G401 (cell line): ENCODE measurements at places on chromosomes 5 and 9.

- no peak for DNase-seq
Measured at GRCh38 chr5:93875693-93876092, 134.3 kb upstream of the POU5F2 start.

DNA sequence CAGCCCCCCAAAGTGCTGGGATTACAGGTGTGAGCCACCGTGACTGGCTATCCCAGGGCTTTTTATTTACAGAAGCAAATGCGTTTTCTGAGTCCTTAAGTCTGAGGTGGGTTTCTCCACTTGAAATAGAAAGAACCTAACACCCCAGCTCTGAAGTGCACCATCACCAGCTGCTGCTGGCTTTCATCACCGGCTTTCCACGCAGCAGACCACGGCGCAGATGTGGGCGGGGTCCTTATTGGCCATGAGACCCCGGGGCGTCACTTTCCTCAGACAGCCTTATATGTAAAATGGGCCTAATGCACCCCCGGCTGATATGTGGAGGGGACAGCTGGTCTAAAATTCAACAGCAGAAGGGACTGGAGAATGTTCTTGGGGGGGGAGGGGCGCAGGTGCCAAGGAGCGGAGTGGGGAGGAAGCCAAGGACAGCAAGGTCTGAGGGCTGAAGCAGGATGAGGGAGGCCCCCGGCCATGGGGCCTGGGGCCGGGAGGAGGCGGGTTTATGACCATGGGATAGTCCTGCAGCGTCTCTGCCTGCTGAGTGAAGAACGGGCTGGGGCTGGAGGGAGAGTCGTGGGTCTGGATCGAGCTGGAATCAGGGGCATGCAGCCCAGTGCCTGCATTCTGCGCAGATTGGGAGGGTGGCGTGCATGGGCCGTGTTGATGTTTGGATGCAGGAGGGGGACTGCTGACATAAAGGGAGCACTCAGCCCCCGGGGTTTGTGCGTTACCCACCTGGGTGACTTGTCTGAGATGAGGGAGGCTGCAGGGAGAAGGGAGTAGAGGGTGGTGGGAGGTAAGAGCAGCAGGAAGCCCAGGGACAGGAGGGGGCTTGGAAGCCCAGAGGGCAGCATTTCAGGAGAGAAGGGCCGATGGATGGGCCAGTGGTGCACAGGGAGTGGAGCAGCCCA, 30.2 kb downstream of the RASGEF1C start:
- DNase-seq: peak; percentile 87

DNA sequence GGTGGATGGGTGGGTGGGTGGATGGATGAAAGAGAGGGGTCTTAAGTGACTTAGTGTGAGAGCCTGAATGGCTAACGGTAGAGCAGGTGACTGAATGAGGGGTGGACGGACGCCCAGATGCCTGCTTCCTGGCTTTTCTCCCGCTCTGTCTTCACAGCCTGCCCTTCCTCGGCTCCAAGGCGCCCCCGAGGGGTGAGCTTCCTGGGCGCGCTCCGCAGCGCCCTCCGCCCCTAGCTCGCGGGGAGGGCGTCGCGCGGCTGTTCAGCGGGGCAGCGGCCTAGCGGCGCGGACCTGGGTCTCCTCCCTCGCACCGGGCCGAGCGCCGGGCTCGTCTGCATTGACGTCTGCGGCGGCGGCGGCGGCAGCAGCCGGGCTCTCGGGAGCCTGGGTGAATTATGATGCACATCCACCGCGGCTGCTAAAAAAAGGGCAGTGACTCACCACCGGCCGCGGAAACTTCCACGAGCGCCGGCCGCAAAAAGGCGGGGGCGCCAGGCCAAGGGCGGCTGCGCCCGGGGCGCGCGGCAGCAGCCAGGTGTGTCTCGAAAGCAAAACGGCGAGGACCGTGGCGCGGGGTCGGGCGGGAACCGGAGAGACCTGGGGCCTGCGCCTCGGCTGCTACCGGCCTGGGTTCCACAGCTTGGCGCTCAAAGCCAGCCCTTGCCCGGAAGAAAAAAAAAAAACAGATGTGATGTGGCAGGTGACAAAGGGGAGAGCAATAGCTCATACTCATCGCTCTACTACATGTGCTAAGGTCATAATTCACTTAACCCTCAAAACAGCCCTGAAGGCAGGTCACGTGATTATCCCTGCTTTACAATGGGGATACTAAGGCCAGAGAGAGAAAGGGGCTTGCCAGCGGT, 143.0 kb upstream of the ADRA1B start:
- DNase-seq: peak; percentile 15

- DNase-seq: no peak
Measured at GRCh38 chr5:60633341-60633740, 66.6 kb downstream of the DEPDC1B start.

DNA sequence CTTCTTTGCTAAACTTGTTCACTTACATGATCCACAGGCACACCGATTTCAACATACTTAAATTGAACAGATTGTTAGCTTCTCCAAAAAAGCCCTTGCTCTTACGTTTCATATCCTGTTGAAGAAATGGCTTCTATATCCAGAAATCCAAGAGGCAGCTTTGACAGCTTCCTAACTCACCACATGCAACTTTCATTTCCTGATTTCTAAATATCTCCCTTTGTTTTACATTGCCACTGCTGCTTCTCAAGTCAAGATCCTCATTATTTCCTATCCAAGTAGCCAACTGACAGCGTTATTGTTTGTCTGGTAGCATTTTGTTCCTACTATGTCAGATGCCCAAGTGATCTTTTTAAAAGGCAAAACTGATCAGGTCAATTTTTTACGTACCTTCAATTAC, 913.2 kb upstream of the TYRP1 start:
- DNase-seq: no peak

- DNase-seq: peak; percentile 71
Measured at GRCh38 chr9:24035816-24036215, 209.8 kb upstream of the ELAVL2 start.

DNA sequence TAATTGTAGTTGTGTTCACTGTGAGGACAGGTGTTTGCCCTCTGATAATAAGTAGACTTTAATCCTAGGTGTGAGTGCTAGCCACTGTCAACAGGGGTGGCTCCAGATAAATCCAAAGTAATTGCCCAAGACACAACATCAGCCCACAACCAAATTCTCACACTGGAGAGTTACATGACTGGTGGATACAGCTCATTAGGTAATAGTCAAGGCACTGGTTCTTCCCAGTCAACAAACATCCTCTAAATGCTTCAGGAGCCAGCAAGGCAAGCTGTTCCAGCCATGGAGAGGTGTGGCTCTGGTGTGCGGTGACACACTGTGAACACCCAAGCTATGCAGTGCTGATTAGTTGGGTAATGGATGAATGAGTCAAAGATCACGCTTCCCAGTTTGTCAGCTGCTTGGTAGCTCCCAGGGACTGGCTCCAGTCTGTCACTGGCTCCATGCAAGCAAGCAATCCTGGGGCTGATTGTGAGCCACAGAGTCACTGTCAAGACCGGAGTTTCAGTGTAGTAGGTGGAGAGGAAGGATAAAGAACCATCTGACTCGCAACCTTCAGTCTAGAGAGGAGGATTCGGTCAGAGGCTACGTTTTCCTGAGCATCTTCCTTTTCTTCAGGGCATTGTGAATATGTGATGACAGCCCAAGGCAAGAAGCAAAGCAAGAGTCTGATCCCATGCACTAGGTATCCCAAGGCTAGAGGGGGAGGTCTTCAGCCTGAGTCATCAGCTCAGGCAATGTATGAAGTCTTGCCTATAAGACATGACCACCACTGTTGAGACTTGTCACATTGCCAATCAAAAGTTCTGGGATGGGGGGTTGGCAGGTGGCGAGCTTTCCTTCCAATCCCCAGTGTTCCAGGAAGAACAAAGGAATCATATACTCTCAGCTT, 63.1 kb downstream of the UGCG start:
- no peak for DNase-seq

DNA sequence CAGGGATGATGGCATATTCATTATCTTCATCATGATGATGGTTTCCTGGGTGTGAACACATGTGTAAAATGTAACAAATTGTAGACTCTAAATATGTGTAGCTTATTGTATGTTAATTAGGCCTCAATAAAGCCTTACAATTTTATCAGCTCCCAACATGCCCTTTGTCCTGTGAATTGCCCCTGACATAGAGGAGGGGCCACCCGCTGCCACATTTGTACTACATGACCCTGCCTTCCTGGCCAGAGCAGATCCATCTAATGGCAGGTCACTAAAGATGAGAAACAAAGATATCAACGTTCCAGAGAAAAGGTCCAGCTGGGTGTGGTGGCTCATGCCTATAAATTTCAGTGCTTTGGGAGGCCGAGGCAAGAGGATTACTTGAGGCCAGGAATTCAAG, 117.2 kb downstream of the CAAP1 start:
- no peak for DNase-seq

GRCh38 chr9:19689328-19690101, 99.3 kb downstream of the SLC24A2 start:
- no peak for DNase-seq

DNA sequence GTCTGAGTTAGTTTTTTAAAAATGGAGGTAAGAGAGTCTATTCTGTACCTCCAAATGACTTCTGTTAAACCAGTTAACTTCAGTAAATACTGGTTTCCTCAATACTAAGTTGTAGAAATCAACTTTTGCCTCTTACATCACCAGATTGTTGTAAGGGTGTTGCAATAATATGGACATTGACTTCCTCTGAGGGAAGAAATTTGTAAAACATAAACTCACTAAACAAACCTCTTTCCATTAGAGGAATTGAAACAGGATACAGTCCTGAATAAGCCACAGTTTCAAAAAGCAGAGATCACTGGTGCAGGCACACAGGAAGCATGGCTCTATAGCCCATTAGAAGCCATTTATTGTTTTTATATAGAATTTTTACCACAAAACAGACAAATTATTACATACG, 32.7 kb upstream of the SLCO6A1 start:
- no peak for DNase-seq

- DNase-seq: no peak
Measured at GRCh38 chr9:18063856-18064390, 410.0 kb upstream of the ADAMTSL1 start.

GRCh38 chr5:168375214-168375613, 83.8 kb downstream of the WWC1 start:
- DNase-seq: no peak

DNA sequence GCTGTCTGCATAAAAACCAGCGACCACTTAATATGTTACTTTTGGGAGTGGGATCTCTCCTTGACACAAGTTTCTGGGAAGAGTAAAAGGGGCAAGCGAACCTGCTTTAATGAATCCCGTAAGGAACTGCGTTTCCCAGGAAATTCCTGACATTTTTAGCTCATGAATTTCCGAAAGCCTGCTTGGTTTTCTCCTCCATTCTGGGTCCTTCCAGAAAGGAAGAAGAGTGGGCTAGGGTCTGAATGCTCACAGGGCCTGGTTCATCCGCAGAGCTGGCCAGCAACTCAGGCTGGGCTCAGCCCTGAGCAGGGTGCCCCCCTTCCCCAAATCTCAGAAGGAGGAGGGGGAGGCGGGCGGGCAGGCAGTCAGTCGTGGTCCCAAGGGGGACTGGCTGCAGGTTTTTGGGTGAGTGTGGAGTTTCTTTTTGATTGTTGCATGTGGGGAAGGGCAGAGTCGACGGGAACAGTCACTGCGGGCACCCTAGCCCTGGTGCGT, 1.2 kb upstream of the PURA start:
- no peak for DNase-seq

DNA sequence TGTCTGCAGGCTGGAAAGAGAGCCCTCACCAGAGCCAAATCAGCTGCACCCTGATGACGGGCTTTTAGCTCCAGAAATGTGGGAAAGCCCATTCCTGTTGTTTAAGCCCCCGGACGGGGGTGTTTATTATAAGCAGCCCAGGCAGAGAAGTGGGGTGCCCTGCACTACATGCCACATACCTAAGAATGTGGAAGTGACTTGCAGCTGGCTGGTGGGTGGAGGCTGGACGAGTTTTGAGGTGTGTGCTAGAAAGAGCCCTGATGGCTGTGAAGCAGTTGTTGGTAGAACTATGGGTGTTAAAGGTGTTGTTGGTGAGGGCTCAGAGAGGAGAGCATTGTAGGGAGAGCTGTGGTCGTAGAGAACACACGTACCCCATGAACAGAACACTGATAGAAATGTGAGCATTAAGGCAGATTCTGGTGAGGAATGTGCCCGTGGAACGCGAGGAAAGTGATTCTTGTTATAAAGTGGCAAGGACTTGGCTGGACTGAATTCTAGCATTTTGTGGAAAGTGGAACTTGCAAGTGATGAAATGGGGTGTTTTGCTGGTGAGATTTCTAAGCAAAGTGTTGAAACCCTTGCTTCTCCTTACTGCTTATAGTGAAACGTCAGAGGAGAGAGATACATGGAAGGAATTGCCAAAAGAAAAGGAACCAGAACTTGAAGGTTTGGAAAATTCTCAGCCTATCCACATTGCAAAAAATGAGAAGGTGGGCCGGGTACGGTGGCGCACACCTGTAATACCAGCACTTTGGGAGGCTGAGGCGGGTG, 38.9 kb downstream of the AHRR start:
- DNase-seq: no peak

- DNase-seq: no peak
Measured at GRCh38 chr9:89542401-89543021, 44.6 kb upstream of the SEMA4D start.

DNA sequence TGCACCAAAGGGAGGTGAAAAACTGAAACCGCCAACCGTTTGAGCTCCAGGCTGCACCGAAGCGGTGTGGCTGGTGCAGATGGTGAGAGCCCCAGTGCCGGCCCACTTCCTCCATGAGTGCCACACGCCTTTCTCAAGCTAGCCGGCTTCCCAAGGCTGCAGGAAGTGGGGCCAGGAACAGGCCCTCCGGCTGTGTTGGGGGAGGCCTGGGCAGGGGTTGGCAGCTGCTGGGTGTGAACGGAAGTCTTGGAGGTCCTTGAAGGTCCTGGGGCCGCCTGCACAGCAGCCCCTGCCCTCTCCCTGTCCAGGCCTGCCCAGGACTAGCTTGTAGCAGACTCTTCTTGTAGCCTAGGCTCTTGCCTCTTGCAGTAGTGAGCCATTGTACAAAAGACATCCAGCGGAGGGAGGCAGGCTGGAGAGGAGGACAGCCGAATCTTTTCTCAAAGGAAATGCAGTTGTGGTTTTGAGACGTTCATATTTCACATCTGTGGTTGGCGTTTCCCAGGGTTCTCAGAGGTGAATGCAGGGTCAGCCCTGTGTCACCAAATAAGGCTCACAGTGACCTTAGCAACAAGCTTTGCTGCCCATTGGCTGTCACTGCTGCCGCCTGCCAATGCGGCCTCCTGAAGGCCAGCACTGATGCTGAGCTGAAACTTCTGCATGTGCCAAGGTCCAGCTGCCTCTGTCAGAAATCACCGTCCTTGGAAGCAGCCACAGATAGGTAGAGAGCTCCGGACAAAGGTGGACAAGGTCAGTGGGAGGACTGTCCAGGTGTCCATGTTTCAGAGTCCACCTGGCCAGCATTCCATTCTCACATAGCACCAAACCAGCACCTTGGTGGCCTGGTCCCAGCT, 23.9 kb downstream of the IRF1 start:
- DNase-seq: no peak

GRCh38 chr9:131403493-131403773, 9.5 kb downstream of the PRRC2B start:
- peak; percentile 66 for DNase-seq

GRCh38 chr5:98913911-98914310, 14.9 kb downstream of the CHD1 start:
- no peak for DNase-seq

DNA sequence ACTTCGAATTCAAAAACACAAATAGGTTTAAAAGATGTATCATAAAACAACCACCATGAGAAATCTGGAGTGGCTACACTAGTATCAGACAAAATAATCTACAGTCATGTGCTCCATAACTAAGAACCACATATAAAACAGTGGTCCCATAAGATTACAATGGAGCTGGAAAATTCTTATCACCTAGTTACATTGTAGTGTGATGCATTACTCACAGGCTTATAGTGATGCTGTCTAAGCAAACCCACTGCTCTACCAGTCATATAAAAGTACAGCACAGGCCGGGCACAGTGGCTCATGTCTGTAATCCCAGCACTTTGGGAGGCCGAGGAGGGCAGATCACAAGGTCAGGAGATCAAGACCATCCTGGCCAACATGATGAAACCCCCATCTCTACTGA, 160.1 kb downstream of the ROR2 start:
- DNase-seq: no peak
